ENCODE measurements at places on chromosomes 7 and 10.

DNA sequence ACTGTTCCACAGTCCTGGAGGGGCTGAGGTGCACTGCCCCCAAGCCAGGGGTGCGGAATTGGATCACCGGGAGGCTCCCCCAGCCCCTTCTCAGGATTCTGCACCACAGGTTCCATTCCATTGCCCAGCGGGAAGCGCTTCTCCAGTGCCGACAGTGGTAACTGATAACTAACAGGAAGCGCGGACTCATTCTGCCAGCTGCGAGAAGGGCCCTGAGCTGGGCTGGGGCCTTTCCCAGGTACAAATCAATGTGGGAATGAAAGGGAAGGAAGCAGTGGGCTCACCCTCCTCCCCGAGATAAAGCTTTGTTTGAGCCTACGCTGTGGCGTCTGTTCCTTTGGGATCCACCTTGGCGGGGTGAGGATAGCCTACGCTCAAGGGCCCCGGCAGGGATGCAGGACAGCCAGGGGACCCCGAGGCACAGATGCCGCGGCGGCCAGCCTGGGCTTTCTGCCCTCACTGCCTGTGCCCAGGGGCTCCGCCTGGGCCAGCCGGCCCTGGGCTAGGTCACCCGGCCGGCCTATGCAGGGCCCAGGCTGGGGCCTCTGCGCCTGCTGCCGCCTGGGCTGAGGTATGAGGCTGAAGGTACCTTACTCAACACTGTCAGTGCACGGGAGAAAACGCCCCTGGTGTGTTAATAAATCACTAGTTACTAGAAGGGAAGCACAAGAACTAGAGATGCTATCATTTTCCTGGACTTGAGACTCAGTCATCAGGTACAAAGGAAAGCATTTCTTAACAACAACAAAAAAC is 39.4 kb downstream of the EN2 start:
- no peak for DNase-seq

- DNase-seq = peak; percentile 47
Observed at GRCh38 chr10:72086466-72087391, 1.6 kb downstream of the SPOCK2 start.

DNA sequence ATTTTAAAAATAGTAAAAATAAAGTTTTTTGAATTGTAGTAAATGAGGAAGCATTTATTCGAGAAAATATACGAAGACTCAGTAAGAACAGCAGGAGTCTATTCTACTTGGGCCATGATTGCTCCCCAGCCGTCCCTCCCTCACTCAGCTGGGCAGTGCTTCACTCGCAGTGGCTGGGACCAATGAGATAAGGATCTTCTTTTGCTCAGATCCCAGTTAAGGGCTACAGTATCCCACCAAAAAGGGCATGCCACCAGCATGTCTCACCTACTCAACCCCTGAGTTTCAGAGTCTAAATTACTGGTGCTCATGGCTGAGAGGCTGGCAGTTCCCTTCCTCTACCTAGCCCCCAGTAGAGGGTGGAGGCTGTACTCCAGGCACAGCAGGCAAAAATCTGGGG is 455.7 kb upstream of the PFKP start:
- no peak for DNase-seq

DNA sequence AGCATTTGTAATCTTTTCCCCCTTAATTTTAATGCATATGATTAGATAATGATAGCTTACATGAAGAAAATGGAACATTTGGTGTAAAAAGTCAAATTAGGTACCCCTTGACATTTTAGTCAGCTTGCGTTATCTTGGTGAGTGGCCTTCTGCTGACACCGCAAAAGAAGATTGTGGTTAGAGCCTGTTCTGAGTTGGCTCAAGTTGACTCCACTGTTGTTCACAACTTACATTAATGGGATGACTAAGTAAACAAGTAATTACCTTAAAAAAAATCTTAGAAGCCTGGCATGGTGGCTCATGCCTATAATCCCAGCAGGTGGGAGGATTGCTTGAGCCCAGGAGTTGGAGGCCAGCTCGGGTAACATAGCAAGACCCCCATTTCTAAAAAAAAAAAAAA is 24.2 kb downstream of the TRRAP start:
- DNase-seq = no peak

GRCh38 chr7:95974108-95974507 is 201.8 kb downstream of the DYNC1I1 start:
- no peak for DNase-seq

GRCh38 chr7:151139791-151140190 is 27.7 kb downstream of the GBX1 start:
- no peak for DNase-seq

- DNase-seq = no peak
Observed at GRCh38 chr10:125811251-125811650, 11.8 kb downstream of the UROS start.

GRCh38 chr10:87842776-87843497 is 20.4 kb downstream of the KLLN start:
- DNase-seq = no peak

DNA sequence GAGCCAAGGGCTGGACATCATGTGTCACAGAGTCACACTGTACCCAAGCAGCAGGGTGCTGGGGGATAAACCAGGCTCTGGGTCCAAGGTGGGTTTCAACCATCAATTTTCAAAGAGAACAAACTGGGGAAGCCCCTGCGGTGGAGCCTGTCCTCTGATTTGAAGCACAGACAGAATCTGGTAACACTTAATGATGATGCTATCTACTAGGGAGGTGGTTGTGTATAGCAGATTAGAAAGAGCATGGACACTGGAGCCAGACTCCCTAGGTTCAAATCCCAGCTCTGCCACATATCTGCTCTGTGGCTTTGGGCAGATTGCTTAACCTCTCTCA is 204.9 kb upstream of the ZMIZ1 start:
- no peak for DNase-seq

DNA sequence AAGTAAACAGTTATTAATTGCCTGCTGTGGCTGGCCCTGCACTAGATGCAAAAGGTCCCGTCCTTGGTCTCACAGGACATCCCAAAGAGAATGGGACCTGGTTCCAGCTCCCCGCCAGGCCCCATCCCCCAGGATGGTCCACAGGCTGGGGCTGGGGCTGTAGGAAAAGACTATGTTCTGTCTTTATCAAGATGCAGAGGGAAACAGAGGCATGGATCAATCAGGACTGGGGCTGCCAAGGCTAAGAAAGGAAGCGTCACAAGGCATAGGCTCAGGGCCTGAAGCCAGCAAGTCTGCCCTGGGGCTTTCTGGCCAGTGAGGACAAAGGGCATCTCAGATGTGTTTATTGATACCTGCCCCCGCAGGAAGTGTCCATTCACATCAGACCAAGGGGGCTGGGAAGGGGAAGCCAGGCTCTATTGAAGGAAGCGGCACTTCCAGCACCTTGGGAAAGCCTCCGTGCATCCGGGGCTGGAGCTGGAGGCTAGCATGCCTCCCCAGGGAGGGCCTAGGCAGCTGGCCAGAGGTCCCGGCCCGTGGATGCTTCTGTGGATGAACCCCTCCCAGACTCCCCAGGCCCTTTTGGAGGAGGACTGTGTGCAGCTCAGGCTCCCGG is 5.8 kb downstream of the VSIR start:
- DNase-seq = no peak
